Retina (tissue), 1 donor: ENCODE measurements at places on chromosomes 16 and 17.

- DNase-seq = peak; percentile 75
Measured at GRCh38 chr17:78224231-78225087, 7.0 kb upstream of the TMEM235 start.

GRCh38 chr17:79788989-79789942 is 7.6 kb downstream of the CBX8 start:
- DNase-seq = peak; percentile 74

- peak; percentile 75 for DNase-seq
Measured at GRCh38 chr17:42744283-42744805, 496 bp downstream of the EZH1 start.

DNA sequence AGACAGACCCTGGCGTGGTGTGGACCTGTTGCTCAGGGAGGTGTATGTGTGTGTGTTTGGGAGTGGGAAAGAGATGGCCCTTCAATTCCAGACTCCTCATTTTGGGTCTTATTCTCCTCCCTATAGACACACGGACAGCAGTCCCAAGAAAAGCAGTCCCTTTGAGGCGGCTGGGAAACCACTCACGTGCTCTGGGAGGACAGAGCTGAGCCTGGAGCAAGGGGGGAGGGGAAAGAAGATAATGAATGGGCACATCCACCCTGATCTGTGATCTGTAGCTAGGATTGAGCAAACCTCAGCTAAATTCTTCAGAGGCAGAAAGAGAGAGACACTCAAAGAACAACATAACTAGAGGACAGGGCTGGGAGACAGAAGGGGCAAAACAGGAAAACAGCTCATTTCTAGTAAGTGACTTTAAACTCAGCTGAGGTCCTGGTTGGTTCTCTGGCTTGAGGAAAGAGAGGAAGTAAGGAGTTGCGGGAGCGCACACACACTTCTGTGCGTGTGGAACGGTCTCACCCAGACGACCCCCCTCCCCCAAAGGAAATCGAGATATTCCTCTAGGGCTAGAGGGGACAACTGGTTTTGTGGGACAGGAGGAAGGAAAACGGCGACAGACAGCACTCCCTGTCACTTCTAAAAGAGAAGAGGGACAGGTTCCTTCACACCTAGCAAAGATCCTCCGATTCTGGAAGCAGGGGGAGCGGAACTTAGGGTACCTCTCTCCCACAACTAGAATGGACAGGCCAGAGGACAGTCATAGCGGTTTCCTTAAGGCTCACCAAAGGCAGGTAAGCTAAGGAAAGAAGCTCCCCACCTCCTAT is 658 bp downstream of the RAB5C start:
- no peak for DNase-seq

GRCh38 chr17:79183293-79184158 is 108.9 kb downstream of the ENGASE start:
- peak; percentile 84 for DNase-seq

GRCh38 chr17:62085511-62086408 is 20.7 kb upstream of the MED13 start:
- DNase-seq = no peak

- peak; percentile 94 for DNase-seq
Measured at GRCh38 chr17:8151120-8151640, 1.0 kb downstream of the PER1 start.

DNA sequence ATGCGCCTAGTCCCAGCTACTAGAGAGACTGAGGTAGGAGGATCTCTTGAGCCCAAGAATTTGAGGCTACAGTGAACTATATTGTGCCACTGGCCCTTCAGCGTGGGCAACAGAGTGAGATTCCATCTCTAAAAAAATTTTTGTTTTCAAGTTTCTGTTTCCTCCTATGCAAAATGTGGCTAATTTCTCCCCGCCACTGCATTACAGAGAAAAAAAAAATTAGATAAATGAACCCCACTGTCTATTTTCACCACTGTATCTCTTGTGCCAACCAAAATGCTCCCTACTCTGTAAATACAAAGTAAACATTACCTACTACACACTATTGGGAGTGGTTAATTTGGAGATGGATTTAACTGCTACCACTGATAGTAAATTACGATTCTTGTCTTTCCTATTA is 2.0 kb downstream of the MARF1 start:
- DNase-seq = no peak

DNA sequence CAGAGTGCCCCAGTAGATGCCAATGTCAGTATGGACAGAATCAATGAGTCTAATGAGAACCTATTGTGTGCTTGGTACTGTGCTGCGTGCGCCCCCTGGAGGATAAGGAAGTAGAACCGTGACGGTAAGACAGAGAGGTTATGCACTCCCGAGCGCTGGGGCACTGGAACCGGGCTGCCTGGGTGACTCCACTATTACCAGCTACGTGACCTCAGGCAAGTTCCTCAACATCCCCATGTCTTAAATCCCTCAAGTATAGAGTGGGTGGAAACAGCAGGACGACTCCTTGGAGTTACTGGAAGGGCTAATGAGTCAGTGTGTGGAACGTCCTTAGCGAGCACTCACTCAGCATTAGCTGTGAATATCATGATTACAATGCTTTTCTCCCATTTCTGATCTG is 16.2 kb downstream of the CHST4 start:
- peak; percentile 27 for DNase-seq

DNA sequence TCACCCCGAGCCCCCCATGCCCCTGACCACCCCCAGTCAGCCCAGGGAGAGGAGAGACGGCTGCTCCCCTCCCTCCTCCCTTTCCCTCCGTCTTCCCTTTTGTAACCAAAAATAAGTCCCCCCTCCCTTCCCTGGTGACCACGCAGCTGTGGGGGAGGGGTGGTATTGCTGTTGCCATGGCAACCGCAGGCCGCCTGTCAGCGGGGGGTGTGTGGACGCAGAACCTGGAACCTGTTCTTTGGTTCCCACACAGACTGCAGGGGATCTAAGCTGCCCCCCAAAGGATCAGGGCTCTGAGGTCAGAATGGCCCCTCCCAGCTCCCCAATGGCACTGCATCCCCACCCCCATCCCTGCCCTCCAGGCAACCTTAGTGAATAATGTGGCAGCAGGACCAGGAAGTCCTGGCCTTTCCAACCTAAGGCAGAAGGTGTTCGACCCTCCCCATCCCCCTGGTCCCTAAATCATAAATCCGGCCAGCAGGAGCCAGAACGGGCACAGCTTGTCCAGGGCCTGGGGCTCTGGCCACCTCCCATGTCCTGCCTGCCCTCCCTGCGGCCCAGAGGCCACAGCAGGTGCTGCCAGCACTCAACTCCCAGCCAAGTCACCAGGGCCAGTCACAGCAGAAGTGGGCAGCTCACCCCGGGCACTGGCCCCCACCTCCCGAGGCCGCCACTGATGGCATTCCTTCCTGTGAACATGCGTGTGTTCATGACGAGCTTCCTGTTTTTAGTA is 12.0 kb downstream of the CA4 start:
- DNase-seq = peak; percentile 47

DNA sequence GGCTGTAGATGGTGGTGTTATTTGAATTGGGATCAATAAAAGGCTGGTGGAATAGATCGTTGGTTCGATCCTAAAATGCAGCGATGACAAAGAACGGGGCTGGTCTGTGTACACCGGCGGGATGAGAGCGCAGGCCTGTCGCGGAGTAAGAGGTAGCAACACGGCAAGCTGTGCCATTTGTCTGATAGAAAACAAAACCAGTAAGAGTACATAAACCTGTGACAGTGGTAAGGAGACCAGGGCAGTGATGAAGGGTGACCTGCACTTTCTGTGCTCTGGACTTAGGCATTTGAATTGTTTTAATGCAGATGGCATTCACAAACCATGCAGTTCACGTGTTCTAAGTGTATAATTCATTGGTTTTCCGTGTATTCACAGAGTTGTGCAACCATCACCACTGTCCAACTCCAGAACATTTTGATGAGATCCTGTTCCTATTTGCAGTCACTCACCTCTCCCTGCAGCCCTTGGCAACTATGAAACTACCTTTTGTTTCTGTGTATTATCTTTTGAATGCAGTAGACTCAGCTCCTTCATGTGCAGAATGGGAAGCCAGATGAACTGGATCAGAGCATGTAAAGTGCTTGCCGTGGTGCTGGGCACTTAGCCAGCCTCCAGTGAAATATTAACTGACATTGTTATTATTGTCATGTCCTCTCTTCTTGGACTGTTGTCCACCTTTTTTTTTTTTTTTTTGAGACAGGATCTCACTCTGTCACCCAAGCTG is 286.1 kb downstream of the SNX29 start:
- DNase-seq = no peak

GRCh38 chr17:55606488-55606815 is 95.2 kb upstream of the SMIM36 start:
- no peak for DNase-seq

DNA sequence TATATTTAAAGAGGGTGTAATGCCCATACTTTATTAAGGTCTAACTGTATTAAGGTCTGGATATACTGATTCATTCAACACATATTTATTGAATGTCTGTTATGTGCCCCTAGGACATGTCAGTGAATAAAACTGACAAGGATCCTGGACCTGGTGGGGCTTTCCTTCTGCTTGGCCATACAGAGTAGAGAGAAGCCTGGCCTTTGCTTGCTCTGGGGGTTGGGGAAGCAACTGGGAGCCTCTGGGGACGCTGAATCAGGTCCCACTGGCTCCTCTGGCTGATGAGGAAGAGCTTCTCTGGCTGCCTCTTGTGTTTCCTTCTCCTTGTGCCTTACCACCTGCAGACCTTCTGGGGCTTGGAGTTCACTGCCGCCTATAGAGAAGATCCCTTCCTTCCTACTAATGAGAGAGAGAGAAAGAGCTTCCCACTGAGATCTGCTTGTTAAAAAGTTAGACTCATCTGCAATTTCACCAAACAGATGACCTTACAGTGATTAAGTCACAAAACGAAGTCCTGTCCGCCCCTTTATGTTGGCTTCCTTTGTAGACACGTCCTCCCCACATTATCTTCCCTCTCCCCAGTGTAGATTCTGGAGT is 49.7 kb downstream of the MSI2 start:
- no peak for DNase-seq

GRCh38 chr16:26963109-26963508 is 103.6 kb upstream of the C16orf82 start:
- DNase-seq = no peak

GRCh38 chr16:3004319-3004718 is 8.4 kb upstream of the CLDN9 start:
- no peak for DNase-seq

DNA sequence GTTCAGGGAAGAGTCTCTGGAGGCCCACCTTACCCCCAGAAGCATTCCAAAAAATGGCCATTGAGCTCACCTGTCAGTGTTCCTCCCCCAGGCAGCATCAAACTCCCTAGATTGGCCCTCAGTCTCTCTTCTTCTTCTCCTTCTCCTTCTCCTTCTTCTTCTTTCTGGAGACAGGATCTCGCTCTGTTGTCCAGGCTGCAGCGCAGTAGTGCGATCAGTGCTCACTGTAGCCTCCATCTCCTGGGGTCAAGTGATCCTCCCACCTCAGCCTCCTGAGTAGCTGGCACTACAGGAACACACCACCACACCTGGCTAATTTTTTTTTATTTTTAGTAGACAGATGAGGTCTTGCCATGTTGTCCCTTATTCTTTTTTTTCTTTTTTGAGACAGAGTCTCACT is 16.4 kb upstream of the WNT3 start:
- no peak for DNase-seq

DNA sequence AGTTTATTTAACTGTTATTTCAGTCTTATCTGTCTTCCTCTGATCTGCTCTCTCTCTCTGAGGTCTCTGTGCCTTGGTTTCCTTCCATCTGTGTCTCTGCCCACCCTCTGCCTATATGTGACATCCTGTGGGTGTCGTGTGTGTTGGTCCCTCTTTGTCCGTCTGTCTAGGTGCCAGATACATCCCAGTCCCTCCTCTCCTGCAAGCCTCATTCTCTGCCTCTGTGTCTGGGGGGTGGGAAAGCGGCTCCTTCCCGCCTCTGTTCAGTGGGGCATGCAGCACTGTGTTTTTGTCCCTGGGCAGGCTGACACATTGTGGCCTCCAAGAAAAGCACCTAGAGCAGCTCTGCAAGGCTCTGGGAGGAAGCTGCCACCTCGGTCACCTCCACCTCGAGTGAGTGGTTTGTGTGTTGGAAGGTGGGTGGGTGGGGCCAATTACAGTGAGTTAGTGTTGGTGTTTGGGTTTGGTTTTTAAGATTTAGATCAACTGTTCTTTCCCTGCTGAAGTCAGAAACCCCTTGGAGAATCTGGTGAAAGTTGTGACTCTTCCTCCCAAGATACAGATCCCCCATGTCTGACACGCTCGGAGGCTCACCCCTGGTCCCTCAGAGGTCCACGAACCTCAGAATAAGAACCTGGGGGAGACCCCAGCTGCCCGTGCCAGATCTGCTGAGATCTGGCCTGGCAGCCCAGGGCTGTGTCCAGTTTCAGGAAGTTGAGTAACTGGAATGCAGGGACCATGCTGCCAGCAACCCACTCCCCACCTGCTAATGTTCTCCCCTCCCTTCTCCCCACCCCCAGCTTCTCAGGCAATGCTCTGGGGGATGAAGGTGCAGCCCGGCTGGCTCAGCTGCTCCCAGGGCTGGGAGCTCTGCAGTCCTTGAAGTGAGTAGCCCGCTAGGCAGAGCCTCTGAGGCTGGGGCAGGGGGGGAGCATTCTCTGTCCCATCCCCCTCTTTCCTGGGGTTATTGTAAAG is 50.9 kb upstream of the CPNE2 start:
- no peak for DNase-seq

- no peak for DNase-seq
Measured at GRCh38 chr16:51146256-51146924, 4.7 kb downstream of the SALL1 start.

DNA sequence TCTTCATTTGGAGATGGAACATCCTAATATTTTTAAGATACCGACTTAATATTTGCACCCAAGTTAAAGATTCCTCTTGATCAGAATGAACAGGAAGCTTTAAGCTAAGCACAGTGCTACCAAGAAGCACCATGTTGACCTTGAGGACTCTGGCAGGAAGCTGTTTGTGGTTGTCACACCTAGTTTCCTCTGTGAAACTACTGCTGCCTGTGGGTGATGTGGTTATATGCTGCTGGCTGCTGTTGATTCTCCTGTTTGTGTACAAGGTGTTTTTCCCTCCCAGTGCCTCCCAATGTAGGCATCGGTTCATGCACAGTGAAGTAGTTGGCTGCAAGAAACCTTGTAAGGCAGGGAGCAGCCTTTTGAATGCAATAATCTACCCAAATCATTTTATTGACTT is 23.4 kb downstream of the RBL2 start:
- no peak for DNase-seq

DNA sequence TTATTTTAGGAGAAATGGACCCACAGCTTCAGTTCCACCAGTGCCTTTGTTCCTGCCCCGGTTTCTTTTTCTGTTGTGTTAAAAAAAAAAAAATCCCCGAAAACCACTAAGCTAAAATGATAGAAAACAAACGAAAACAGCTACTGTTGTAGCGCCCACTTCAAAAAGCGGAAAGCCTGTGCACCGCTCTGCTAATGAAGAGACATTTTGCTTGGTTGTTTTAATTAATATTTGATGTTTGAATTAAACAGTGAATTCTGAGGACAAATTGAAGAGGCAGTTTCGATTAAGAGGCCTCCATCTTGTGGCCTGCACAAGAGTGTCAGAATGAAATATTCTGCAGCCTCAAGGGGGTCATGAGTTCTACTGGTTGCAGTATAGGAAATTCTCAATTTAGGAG is 186.7 kb downstream of the RPTOR start:
- DNase-seq = no peak

GRCh38 chr16:51524555-51525373 is 373.7 kb upstream of the SALL1 start:
- no peak for DNase-seq

GRCh38 chr16:82027629-82028064 is 7.4 kb upstream of the HSD17B2 start:
- DNase-seq = no peak

- DNase-seq = no peak
Measured at GRCh38 chr16:89031715-89032659, 55.0 kb upstream of the CBFA2T3 start.

- no peak for DNase-seq
Measured at GRCh38 chr17:57868007-57868909, 18.4 kb upstream of the MRPS23 start.
